Activated naive CD4-positive, alpha-beta T cell treated with anti-CD3 and anti-CD28 coated beads for 36 hours (primary cell): ENCODE measurements at places on chromosomes 12 and 14. TPM values are rescaled to one million over a fixed set of nuclear protein-coding genes. Genes with fewer than 3 reads are reported as not detected.

DNA sequence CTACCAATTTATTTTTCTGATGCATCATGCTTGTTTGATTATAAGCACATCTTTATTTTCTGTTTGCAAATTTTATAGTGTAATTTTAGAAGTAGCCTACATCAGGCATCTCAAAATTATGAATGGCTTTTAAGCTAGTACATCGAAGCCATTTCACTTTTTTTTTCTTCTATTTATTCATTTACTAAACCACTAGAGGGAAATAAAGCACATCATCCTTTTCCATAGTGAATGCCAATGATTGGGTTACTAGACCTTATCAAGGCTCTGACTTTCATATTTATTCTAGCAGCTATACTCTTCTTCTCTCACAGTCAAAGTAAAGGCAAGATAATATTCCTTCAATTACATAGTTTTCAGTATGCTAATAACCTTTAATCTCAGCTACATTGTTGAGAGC lies 736.4 kb upstream of the LRFN5 start:
- H3K27me3 ChIP-seq, result no peaks in the 10 kb centered on the region
- H3K4me1 ChIP-seq, result no peaks in the 10 kb centered on the region
- no peaks in the 10 kb centered on the region for H3K36me3 ChIP-seq
- H3K27ac ChIP-seq, result no peak overlapping the region
- no peak for DNase-seq

DNA sequence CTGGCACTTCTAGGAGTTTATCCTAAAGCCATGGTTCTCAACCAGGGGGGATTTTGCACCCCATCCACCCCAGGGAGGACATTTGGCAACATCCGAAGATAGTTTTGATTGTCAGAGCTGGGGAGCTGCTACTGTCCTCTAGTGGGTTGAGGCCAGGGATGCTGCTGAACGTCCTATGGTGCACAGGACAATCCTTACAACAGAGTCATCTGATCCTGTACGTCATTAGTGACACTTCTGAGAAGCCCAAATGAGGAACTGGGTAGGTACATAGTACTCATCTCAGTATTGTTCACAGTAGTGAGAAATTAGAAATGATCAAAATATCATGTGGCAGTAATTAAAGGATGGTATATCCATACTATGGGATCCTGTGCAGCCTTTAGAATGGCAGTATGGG lies 185.1 kb downstream of the CHST11 start:
- peaks cover 28% of the 10 kb centered on the region for H3K4me1 ChIP-seq
- H3K27me3 ChIP-seq, result no peaks in the 10 kb centered on the region
- no peak overlapping the region for H3K4me3 ChIP-seq

DNA sequence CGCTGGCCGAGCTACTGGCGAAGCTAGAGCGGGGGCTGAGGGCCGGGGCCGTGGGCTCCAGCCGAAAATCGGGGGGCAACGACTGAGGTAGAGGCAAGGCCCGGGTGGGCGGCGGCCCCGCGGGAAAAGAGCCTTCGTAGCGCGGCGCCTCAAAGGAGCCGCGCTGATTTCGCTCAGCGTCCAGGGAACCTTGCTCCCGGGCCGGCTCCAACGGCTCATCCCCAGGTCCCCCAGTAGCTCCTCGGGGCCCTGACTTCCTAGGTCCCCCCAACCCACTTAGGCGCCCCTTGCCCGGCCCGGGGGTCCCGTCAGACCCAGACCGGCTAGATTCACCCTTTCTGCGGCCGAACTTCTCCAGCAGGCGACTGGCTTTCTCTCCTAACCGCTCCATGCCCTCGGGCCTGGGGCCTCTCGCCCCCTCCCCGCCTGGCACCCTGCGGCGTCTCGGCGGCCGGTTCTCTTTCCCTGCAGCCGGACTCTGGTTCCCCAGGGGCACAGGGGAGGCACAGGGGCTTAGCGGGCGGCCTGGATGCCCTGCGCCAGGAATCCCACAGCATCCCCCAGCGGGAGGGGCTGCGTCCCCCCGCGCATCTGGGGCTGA lies 375 bp downstream of the AJUBA start:
- no peaks in the 10 kb centered on the region for H3K36me3 ChIP-seq
- DNase-seq, result no peak
- no peaks in the 10 kb centered on the region for H3K27me3 ChIP-seq

DNA sequence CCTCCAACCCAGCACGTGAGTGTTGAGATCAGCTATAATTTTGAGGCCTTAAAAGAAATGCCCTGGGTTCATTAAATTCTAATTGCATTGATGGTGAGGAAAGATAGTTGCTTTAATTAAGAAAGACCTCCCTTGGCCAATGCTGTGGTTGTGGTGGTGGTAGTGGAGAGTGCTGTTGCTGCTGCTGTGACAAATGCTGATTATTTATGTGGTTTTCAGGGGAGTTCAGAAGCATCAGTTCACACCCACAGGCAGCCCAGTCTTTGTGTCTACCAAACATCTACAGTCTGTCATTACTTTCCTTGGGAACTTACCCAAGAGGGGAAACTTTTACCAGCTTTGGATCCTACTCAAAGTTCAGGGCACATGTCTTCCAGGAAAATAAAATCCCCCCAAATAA lies 178.4 kb upstream of the PARP11 start:
- no peaks in the 10 kb centered on the region for H3K27me3 ChIP-seq
- no peak overlapping the region for H3K4me3 ChIP-seq
- no peaks in the 10 kb centered on the region for H3K36me3 ChIP-seq

DNA sequence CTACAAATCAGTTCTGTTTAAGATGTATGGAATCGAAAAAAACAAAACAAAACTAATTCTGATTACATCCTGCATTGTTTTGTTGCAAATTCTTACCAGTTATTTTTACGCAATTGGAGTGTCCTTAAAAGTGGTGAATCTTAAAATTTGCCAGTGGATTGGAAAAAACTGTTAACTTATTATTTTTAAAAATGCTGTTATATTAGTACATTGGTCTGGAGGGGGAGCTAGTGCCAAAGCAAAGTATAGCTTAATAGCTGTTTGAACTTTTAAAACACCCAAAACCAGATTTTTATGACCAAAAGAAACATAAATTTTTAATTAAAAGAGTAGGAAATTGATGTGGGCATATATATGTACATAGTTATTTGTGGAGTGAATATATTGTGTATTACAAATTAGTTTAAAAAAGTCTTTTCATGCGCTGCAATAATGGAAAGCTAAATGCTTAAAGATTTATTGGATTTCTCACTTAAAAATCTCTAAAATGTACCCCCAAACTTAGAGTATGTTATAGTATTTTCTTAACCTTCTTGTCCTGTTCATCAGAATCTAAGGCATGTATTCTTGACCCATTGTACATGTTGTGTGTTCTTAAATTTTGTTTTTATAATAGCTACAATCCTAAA lies 2.5 kb downstream of the FUT8 start:
- peak; percentile 38 for DNase-seq
- H3K4me1 ChIP-seq, result peaks cover 31% of the 10 kb centered on the region
- no peak overlapping the region for H3K27ac ChIP-seq
- no peaks in the 10 kb centered on the region for H3K36me3 ChIP-seq
- H3K4me3 ChIP-seq, result no peak overlapping the region

GRCh38 chr12:121442028-121442948 lies 42.4 kb downstream of the RNF34 start:
- no peak overlapping the region for H3K4me3 ChIP-seq
- no peak for DNase-seq
- H3K36me3 ChIP-seq, result peaks cover 22% of the 10 kb centered on the region
- H3K27me3 ChIP-seq, result no peaks in the 10 kb centered on the region

- DNase-seq, result no peak
- peaks cover 5% of the 10 kb centered on the region for H3K4me1 ChIP-seq
- no peaks in the 10 kb centered on the region for H3K36me3 ChIP-seq
- H3K4me3 ChIP-seq, result no peak overlapping the region
- peaks cover 28% of the 10 kb centered on the region for H3K27me3 ChIP-seq
Observed at GRCh38 chr12:52086944-52087835, 7.7 kb downstream of the SMIM41 start.

DNA sequence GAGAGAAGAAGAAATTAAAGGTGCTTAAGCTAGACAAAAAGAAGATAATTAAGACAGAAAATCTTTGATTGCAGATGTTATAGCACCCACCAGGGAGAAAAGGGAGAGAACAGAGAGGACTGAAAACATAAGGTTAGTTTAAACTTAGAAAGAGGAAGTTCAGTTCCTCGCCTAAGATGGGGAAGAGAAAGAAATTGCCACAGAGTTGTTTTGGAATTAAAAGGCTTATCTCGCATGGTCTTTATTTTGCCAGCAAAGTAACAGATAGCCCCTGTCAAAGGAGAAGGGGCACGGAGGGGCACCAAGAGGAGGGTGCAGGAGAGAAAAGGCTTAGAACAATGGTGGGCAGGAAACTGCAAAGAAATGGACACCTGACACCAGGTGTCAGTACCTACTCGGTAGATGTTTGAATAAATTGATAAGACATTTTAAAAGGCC lies 17.8 kb upstream of the OXA1L start:
- H3K36me3 ChIP-seq, result no peaks in the 10 kb centered on the region
- no peak overlapping the region for H3K27ac ChIP-seq
- no peak overlapping the region for H3K4me3 ChIP-seq
- DNase-seq, result no peak
- peaks cover 22% of the 10 kb centered on the region for H3K27me3 ChIP-seq
- peaks cover 11% of the 10 kb centered on the region for H3K4me1 ChIP-seq

GRCh38 chr14:101665478-101666078 lies 95.9 kb upstream of the PPP2R5C start:
- H3K27me3 ChIP-seq, result peaks cover 22% of the 10 kb centered on the region
- DNase-seq, result peak; percentile 71
- H3K36me3 ChIP-seq, result peaks cover 3% of the 10 kb centered on the region
- no peak overlapping the region for H3K27ac ChIP-seq
- no peak overlapping the region for H3K4me3 ChIP-seq
- no peaks in the 10 kb centered on the region for H3K4me1 ChIP-seq

- no peak overlapping the region for H3K4me3 ChIP-seq
- DNase-seq, result no peak
- H3K27ac ChIP-seq, result no peak overlapping the region
- H3K36me3 ChIP-seq, result peaks cover 4% of the 10 kb centered on the region
- no peaks in the 10 kb centered on the region for H3K27me3 ChIP-seq
Observed at GRCh38 chr12:39626033-39626814, 6.6 kb upstream of the ABCD2 start.

DNA sequence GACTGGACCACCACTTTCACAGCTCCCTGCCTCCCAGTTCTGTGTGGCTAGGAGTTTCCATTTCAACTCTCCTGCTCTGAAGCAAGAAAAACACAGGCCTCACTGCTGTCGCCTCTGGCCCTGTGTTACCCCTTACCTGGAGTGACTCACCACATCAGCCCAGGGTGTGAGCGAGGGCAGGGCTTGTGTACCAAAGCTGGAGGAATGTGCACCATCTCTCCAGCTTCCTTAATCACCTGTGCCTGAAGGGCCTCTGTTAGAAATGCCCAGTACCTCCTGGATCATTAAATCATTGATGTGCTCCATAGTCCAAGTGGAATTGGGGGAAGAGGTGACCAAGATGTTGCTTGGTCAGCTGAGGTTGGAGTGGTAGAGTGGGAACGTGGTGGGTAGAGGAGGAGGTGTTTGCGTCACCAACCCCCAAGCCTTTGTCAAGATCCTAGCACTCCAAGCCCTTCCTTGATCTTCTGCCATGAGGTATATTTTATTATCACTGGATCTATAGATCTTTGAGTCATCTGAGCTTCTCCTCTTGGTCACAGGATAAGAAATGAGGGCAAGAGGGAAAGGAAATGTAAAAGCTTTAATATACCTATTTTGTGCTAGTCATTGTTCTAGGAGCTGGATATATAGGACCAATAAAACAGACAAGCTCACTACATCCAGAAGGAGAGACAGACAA lies 51.3 kb downstream of the SSPN start:
- no peak overlapping the region for H3K27ac ChIP-seq
- no peak for DNase-seq
- no peaks in the 10 kb centered on the region for H3K27me3 ChIP-seq
- H3K4me3 ChIP-seq, result no peak overlapping the region
- H3K36me3 ChIP-seq, result no peaks in the 10 kb centered on the region

- no peak overlapping the region for H3K4me3 ChIP-seq
- peaks cover 2% of the 10 kb centered on the region for H3K36me3 ChIP-seq
- peaks cover 6% of the 10 kb centered on the region for H3K4me1 ChIP-seq
- H3K27me3 ChIP-seq, result no peaks in the 10 kb centered on the region
Observed at GRCh38 chr12:25557830-25558436, 4.8 kb upstream of the LMNTD1 start.

DNA sequence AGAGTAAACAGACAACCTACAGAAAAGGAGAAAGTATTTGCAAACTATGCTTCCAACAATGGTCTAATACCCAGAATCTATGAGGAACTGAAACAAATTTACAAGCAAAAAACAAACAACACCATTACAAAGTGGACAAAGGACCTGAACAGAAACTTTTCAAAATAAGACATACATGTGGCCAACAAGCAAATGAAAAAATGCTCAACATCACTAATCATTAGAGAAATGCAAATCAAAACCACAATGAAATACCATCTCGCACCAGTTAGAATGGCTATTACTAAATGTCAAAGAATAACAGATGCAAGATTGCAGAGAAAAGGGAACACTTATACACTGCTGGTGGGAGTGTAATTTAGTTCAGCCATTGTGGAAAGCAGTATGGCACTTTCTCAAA lies 125.8 kb downstream of the C12orf42 start:
- H3K4me1 ChIP-seq, result peaks cover 14% of the 10 kb centered on the region
- H3K27ac ChIP-seq, result no peak overlapping the region
- H3K4me3 ChIP-seq, result no peak overlapping the region
- no peak for DNase-seq
- H3K36me3 ChIP-seq, result peaks cover 3% of the 10 kb centered on the region
- H3K27me3 ChIP-seq, result no peaks in the 10 kb centered on the region

- DNase-seq, result peak; percentile 93
- no peaks in the 10 kb centered on the region for H3K27me3 ChIP-seq
- H3K27ac ChIP-seq, result peak within 1 kb of the TSS; percentile 90
- peaks cover 47% of the 10 kb centered on the region for H3K4me1 ChIP-seq
- H3K4me3 ChIP-seq, result peak within 1 kb of the TSS; percentile 97
- H3K36me3 ChIP-seq, result peaks cover 18% of the 10 kb centered on the region
Observed at GRCh38 chr14:74712499-74713394, at the start of the genes AREL1 and FCF1. TSS of gene AREL1 (minus strand) at chr14:74713080. CDS start at chr14:74685615, 27,465 bp downstream. TSS of gene FCF1 (plus strand) at chr14:74713144. CDS start at chr14:74713198, 54 bp downstream.

TAS2R13 gene
- 0.17 TPM for total RNA-seq

CSRP2 gene
- total RNA-seq, result 0.62 TPM

GPRC5D gene
- total RNA-seq, result not detected

PRH2 gene
- total RNA-seq, result not detected

RAD9B gene
- total RNA-seq, result 1.5 TPM

TC2N gene
- 61.7 TPM for total RNA-seq

SLC17A8 gene
- total RNA-seq, result not detected

RAD51AP1 gene
- total RNA-seq, result 76.5 TPM

SLCO1C1 gene
- total RNA-seq, result not detected

ETFBKMT gene
- total RNA-seq, result 1.2 TPM

DLK1 gene
- not detected for total RNA-seq

RHEBL1 gene
- total RNA-seq, result 11.8 TPM

DAO gene
- not detected for total RNA-seq

DHH gene
- total RNA-seq, result 0.07 TPM
